ENCODE measurements at places on chromosomes 13 and 19. TPM values are rescaled to one million over a fixed set of nuclear protein-coding genes. Genes with fewer than 3 reads are reported as not detected.

Gene CRLF1
- 0.37 TPM for total RNA-seq

Gene C1QTNF9B
- total RNA-seq = not detected

Gene LILRB2
- total RNA-seq = not detected

Gene POLR2I
- total RNA-seq = 128 TPM

Gene TNNT1
- total RNA-seq = 199 TPM

Gene SMIM44
- total RNA-seq = not detected

Gene TNFSF9
- total RNA-seq = 27.9 TPM
